Stimulated activated CD4-positive, alpha-beta T cell treated with anti-CD3 and anti-CD28 coated beads, Interleukin-2, amount 100 ng/mL, for 24 hours (primary cell): ENCODE measurements at places on chromosomes 7 and 10.

DNA sequence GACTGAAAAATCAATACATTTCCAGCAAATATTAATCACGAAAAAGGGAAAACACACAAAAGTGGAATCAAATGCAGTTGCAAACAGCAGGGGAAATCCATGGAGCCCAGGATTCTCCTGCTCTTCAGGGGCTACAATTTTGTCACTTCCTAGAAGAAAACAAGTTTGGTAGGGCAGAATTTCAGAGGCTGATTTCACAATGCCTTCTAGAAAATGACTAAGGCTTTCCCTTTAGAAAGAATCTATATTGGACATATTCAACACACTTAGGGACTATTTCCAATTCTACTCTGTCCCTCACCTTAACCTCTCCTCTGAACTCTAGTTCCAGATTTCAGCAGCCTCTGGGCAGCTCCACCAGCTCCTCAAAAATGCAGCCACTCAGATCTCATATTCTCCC, 111.3 kb downstream of the HECTD2 start:
- DNase-seq, result no peak

DNA sequence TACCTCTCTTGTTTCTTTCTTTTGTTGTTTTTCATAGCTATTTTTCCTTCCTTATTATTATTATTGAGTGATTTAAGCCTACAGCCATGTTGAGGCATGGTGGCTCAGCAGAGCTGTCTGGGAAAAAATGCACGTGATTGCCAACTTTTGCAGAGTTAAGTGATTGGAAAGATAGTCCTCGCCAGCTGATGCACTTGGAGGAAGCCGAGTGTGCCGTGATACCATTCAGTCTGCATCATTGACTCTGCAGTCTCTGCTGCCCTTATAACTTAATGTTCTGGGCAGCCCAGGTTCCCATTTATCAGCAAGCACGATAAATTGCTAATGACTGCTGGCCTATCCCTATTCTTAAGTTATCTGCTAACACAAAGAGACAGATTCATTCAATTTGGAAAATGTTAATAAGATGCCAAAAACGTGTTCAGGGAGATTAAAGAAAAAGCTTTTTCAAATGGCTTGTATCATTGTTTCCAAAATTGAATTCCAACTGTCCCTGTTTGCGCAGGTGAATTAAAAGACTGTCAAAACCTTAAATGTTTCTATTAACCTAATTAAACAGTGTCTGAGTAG, 232.9 kb upstream of the NPY start:
- DNase-seq, result no peak

DNA sequence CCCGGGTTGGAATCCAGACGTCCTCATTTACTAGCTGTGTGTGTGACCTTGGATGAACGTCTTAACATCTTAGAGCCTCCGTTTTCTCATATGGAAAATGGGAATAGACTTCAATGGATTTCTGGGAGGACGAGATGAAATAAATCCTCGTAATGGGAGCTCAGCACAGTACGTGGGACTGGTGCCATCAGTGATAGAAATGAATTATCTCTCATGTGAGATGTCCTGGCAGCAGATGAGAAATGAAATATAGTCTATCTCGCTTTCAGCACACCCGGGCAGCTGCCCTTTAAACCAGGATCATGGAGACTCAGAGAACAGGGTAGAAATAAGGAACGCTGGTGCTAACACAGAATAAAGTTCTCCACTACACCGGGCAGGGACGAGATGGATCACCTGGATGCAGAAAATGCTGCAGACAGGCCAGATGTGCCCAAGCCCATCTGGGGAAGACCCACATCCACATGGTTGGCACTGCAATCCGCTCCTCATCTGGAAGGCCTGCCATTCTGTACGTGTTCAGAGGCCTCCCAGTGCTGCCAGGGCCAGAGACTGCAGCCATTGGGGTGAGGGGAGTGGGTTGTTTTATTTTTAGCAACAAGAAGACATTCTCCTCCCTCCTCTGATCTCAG, 11.1 kb upstream of the EMX2 start:
- no peak for DNase-seq

DNA sequence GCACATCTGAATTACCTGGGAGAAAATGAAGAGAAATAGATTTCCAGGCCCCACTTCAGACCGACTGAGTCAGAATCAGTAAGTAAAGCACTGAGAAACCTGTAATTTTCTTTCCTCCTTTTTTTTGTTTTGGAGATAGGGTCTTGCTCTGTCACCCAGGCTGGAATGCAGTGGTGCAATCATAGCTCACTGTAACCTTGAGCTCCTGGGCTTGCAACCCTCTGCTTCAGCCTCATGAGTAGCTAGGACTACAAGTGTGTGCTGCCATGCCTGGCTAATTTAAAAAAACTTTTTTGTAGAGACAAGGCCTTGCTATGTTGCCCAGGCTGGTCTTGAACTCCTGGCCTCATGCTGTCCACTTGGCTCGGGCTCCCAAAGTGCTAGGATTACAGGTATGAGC, 260.2 kb downstream of the STK31 start:
- no peak for DNase-seq

- no peak for DNase-seq
These were observed 90.8 kb upstream of the NRG3 start for GRCh38 chr10:81784111-81784597.

DNA sequence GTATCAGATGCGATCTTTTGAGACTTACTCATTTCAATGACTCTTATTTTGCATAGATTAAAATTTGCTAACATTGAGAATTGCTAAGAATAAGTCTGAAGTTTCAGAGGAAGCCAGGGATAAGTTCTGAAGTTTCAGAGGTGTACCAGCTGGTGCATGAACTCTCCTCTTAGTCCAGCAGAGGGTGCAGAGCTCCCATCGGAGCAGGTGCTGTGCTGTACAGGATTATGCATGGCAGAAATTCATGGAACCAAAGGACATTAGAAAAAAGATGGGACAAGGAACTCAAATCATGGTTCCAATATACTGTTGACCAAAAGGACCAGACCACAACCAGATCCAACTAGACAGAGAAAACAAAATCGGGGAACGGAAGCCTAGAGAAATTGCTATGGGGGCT, 41.9 kb downstream of the MGAM2 start:
- no peak for DNase-seq

DNA sequence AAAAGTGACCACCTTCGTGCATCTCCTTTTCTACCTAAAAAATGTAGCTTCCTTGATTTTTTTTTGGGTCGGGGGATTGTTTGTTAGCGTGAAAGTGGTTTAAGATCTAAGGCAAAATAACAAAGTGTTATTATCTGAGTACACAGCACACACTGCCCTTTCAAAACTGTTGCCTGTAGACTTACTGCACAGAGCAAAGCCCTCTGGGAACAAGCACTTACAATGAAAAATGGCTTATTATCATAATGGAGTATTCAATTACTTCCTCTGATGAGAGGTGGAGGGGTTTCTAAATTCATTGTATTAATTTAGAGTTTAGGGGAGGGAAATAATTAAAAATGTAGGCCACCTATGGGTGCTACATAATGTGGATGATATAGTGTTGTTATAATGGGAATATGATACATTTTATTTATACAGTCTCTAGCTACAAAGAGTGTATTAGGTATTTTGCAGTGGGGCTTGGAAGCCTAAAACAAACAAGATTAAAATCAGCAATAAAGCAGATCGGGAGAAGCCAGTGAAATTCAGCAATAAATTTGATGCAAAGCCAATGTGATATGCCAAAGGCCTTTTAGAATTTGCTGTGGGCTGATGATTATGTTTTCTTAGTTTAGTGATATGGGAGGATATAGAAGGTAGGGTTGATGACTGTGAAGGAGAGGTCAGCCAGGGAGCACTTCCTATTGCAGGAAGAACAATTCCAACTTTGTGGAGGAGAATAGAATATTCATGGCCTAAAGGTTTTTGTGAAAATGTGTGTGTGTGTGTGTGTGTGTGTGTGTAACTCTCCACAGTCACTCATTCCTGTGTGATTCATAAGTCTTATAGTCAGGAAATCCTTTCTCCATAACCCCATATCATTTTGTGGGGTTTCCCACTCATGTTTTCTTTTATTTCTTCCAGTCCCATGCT, 17.7 kb upstream of the EXOC4 start:
- DNase-seq, result no peak

DNA sequence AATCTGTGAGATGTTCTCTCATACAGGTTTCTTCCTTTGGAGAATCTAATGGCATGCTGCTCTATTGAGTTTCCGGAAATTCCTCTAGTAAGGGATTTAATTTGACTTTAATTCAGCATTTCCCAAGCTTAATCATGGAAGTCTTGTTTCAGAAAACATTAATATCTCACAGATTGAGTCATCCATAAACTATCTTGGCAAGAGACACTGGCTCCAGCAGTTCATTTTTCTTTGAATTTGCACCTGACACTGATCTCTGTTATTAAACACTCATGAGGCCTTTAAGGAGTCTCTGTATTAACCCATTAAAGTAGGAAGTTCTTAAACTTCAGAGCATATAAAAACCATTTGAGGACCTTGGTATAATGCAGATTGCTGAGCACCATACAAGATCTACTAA, 3.6 kb upstream of the ITGB8 start:
- no peak for DNase-seq

GRCh38 chr7:102059524-102059923, 227.1 kb upstream of the SH2B2 start:
- no peak for DNase-seq

DNA sequence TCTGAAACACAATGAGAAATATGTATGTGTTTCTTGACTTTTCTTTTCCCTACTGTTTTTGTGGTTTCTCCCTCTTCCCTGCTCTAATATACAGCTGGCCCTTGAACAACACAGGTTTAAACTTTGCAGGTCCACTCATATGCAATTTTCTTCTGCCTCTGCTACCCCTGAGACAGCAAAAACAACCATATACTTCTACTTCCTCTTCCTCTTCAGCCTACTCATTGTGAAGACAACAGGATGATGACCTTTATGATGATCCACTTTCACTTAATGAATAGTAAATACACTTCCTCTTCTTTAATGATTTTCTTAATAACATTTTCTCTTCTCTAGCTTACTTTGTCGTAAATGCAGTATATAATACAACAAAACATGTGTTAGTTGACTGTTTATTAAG, 35.0 kb upstream of the DGKB start:
- DNase-seq, result no peak

DNA sequence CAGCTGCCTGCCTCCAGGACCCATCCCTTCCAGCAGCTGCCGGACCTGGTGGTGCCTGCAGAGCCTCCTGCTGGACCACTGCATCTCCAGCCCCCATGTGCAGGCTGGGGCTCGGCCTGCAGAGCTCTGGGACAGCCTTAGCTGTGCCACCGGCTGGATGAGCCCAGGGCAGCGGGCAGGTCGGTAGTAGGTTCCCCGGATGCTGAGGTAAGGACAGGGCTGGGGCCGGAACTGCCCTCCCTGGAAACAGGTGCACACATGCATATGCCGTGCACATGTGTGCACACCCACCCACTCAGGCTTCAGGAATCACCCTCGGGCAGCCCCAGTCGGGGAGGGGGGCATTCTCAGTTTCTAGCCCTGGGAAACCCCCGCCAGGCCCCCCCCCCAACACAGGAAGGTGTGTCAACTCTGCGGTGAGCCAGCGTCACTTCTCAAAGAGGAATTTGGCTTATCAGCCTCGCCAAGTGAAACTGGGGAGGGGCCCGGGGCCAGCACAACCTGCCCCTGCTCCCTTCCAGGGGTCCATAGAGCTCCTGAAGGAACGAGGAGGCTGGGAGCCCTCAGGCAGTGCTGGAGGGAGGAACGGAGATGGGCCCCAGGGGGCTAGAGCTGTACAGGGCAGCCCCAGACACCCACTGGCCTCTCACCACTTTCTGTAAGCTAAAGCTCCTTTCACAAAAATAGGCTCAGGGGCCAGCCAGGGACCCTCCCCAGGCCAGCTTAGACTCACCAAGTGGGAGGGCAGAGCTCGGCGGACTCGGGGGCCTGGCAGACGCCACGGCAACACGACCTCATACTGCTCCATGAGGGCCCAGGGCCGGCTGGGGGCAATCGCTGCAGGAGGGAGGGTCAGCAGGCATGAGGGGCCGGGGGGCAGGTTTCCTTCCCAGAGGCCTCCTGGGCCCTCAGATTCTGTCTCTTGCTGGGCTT, 1.7 kb downstream of the ADAM8 start:
- DNase-seq, result peak; percentile 85

GRCh38 chr7:75945297-75946168, 30.6 kb downstream of the POR start:
- no peak for DNase-seq

DNA sequence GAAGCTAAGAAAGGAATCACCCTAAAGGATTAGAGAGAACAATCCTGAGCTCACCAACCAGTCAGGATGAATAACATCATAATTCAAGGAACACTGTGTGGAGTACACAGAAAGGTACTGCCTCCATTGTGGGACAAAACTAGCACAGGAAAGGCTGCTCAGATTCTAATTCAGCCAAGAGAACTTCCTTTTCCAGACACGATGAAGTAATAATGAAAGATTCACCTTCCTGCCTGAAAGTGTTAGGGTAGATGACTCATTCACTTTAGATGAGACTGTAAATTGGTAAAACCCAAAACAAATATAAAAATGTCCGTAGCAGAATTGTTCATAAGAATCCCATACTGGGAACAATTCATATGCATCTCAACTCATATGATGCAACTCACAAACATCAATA, 167.2 kb downstream of the CDC14C start:
- DNase-seq, result no peak

DNA sequence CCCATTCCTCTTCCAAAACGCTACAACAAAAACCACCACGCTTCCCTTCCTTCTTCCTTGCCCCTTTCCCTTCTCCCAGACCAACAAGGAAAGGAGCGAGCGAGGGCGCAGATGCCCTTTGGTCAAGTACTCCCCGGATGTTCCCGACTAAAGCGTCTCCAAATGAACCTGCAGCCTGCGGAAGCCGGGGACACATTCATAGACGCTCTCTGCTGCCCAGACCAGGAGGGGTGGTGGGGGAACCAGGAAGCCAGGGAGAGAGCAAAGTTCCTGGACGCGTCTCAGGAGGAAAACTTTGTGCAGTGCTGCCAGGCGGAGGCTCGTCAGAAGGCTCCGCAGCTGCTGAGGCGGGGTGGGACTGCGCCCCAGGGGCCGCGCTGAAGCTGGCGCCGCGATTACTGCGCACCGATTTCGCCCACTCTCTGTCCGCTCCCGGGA, 754 bp downstream of the SEMA3D start:
- DNase-seq, result no peak

- DNase-seq, result no peak
These were observed 276.7 kb downstream of the PARD3 start for GRCh38 chr10:34538281-34538829.

- DNase-seq, result no peak
These were observed 164.4 kb upstream of the FEZF1 start for GRCh38 chr7:122468945-122469344.
